NCI-H2081 (cell line): ENCODE measurements at places on chromosomes 4 and X.

DNA sequence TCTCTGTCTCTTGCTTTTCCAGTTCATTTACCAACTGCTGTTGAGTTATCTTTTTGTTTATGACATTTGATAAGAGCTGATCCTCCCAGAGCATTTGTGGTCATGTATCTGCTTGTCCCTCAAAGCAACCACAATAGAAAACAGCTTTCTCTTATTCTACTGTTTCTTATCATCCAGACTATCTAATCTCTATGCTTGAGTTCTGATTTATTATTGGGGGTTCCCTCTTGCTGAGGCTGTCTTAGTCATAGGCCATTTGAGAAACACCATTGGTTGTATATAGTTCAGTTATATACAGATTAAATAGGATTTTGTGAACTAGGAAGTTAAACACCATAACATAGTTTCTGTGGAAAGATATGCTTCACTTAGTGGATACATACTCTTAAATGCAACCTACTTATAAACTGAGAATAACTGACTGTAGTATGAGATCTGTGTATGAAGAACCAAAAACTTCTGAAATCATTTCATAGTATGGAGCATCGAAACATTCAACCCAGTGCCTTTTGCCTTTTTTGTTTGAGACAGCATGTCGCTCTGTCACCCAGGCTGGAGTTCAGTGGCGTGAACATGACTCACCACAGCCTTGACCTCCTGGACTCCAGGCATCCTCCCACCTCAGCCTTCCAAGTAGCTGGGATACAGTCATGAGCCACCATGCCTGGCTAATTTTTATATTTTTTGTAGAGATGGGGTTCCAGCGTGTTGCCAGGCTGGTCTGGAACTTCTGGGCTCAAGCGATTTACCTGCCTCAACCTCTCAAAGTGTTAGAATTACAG, 75.8 kb downstream of the STIM2 start:
- DNase-seq = no peak

GRCh38 chr4:76544725-76545124, 109.7 kb downstream of the SHROOM3 start:
- no peak for DNase-seq

GRCh38 chr4:15006416-15007024, 4.2 kb downstream of the CPEB2 start:
- no peak for DNase-seq

DNA sequence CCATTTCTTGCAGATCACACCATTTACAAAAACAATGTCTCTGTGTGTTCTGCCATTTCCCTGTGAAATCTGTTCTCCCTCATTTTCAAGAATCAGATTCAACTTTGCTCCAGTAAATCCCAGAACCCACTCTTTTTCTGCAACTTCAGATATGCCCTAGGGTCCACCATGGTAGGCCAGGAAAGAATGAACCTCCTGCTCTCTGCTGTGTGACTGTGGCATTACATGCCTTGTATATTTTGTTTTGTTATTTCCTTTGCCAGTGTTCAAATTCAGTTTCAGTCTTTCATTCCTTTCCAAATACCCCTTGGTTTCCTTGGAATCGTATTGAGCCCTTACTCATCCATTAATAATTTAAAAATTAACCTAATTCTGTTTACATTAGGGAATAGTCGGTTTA, 290.2 kb upstream of the VCX start:
- no peak for DNase-seq

DNA sequence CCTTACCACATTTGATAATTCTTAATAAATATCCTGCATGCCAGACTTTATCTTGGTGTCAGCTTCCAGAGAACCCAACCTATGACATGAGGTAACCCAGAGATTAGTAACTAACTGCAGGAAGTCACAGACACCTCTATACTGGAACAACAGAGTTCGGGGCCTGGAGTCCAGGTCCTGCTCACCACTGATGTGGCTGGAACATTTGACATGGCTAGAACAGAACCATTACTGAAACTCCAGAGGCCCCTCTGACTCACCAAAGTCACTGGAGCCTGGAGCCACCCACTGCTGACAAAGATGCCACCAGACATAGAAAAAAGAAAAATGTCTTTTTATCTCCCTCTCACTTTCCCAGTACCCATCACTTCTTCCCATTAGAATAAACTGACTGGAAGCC, 403.7 kb downstream of the MID1IP1 start:
- no peak for DNase-seq

DNA sequence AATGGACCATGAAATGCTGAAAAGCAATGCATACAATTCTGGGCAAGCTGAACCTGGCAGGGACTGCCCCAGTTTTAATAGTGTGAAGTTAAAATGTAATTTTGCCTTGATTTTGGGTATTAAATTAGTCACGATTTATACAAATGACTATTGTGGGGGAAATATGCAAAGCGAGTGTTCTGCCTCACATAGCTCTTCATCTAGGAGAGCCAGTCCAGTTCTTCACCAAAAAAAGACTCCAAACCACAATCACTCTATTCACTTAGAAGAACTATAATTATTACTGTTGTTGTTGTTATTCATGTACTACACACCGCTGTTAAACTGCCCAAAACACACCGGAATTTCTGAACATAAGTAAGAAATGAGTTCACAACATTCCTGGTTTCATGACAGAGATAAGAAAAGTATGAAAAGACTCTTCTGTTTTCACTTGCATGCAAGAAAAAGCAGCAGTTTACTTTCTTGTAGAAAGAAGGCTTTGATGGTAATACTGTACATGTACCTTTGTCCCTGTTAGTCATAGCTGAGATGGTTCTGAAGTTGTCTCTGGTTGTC, 101.9 kb downstream of the QRFPR start:
- no peak for DNase-seq

DNA sequence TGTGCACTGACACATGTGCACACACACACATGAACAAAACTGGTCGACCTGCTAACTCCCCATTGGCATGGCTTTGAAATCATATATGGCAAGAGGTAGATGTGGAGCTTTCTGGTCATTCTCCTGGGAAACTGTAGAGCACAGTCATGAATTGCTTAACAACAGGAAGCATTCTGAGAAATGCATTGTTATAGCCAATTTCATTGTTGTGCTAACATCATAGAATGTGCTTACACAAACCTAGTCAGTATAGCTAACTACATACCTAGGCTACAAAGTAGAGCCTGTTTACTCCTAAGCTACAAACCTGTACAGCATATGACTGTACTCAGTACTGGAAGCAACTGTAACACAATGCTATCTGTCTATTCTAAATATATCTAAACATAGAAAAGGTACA, 134.2 kb upstream of the SH3RF1 start:
- DNase-seq = no peak

GRCh38 chr4:112521123-112522023, 5.4 kb upstream of the NEUROG2 start:
- no peak for DNase-seq

GRCh38 chr4:119589165-119589564, 39.4 kb downstream of the PDE5A start:
- no peak for DNase-seq

- DNase-seq = no peak
Measured at GRCh38 chr4:80798082-80798481, 232.4 kb upstream of the BMP3 start.

DNA sequence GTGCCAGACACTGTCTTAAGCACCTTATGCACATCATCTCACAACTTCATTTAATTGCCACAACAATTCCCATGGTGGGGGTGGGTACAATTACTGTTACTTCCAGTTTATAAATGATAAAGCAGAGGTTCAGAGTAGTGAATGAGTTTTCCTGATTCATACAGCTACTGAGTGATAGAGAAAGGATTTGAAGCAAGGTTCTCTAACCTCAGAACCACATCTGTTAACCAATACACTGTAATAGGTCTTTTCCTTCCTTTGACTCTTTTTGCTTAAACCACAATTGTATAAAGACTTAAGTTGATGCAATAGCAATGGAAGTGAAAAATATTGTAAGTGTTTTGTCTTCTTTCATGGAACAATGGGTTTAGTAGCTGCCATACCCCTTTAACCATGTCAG, 43.5 kb upstream of the PAK3 start:
- DNase-seq = no peak

GRCh38 chrX:153967536-153968224, 3.9 kb downstream of the HCFC1 start:
- no peak for DNase-seq

DNA sequence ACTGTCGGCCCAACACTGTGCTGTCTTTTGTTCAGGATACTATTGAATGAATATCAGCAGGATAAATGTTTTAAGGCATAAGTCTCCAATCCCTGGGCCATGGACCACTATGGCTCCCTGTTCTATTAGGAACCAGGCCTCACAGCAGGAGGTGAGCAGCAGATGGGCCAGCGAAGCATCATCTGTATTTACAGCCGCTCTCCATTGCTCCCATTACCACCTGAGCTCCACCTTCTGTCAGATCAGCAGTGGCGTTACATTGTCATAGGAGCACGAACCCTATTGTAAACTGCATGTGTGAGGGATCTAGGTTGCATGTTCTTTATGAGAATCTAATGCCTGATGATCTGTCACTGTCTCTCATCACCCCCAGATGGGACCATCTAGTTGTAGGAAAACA, 3.7 kb upstream of the APLN start:
- DNase-seq = no peak

DNA sequence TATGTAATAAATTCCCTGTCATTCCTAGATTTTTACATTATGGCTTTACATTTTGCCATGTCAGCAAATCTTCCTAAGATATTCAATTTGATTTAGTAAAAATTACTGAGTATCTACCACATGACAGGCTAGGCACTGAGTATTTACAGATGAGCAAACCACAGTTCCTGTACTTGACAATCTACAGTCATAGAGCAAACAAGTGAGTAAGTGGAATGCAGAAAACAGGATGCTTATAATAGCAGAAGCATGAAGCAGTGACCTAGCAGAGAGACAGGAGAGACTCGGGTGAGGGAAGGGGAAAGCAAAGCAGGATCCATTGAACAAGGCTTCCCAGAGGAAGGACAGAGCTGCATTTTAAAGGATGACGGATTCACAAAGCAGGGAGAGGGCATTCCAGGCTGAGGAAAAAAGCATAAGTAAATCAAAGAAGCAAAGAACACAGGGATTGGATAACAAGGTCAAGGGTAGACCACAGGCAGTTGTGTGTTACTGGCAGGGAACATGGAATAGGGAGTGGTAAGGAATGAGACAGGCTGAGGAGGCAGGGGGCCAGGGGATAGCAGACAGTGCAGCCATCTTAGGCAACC, 124.7 kb upstream of the C1QTNF7 start:
- no peak for DNase-seq

DNA sequence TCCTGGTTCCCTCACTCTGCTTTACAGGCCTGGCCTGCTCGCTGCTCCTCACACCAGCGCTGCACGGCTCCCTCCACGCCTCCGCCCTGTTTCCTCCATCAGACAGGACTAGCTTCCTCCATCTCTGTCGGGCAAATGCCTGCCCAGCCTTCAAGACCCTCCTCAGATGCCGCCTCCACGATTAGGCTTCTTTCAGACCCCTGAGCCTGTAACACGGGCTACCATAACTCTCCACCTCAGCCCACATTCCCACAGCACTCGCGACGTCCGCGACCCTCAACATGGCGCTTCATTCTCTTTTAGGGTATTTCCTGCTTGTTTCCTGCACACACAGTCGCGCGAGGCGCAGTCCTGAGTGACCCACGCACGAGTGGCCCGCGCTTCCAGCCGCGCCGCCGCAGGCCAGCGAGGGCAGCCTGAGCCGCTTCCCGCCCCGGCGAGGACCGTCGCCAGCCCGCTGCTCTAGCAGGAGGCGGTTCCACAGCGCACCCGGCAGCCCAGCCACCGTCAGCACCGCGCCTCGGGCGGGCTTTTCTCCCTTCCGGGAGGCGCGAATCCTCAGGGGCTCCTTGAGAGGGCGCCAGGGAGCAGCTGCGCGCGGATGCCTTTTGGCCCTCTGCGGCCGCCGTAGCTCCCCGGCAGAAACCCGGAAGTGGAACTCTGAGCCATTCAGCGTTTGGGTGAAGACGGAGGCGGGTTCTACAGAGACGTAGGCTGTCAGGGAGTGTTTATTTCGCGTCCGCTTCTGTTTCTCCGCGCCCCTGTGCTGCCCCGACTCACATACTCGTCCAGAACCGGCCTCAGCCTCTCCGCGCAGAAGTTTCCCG, at the start of gene FRG1:
TSS of gene FRG1 (plus strand) at position 695 of the 827 bp plus-strand sequence. CDS start 138 bp downstream, outside the sequence.
- no peak for DNase-seq

GRCh38 chr4:48103483-48104139, 30.4 kb downstream of the TXK start:
- DNase-seq = no peak

DNA sequence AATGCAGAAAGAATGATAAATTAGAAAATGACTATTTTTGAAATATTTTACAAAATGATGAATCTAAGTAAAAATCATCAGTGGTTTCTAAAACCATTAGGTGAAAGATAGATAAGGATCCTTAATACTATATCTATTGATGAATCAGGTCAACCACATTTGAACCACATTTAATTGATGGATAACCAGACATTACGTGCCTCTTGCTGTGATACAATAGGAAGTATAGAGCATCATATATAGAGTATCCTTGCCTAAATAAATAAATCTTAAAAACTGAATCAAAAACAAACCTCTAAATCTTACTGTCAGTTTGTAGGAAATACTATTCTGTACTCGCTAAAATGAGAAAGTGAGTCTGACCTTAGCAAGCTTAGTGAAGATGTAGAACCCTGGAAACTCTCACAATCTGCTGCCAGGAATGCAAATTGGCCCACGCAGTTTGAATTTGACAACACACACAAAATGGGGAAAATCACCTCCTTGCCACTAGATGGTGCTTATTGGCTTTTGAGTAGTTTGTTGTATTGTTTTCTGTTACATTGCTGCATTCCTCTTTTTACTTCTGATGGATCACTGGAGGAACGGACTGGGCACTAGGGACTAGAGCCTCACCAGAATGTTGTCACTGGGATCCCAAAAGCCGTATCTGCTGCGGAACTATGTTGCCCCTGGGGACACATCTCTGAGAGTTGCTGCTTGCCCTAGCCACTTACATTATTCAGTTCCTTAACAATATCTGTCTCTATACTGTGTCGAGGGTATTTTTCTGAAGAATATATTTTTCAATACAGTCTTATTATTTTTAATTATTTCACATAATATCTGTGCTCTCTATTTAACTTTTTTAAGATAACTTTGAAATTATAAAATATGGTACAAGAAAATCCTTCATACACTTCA, 25.4 kb upstream of the SLAIN2 start:
- DNase-seq = peak; percentile 76

DNA sequence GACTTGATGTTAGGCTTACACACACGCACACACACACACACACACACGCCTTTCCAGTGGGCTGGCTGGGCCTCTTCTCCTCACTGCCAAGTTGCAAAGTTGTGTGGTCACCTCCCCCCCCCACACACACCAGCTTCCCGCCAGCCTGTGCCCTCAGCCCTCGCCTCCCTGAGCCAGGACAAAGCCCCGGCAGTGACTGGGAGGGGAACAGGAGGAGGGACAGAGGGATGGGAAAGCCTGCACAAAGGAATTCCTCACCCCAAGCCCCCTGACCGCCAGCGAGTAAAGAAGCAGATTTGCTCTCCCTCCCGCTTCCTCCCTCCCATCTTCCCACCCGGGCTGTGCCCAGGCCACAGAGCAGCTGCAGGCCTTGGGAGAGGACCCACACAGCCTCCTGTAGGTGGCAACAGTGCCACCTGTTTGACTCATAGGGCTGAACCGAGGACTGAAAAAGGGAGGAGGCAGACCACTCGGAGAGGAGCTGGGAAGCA, at the start of gene GDPD2:
TSS of gene GDPD2 (plus strand) at position 464 of the 491 bp plus-strand sequence. CDS start 1,671 bp downstream, outside the sequence.
- DNase-seq = peak; percentile 16
